ENCODE measurements at places on chromosomes 1 and 21.

- DNase-seq, result no peak
Measured at GRCh38 chr1:219801156-219801820, 127.1 kb downstream of the SLC30A10 start.

DNA sequence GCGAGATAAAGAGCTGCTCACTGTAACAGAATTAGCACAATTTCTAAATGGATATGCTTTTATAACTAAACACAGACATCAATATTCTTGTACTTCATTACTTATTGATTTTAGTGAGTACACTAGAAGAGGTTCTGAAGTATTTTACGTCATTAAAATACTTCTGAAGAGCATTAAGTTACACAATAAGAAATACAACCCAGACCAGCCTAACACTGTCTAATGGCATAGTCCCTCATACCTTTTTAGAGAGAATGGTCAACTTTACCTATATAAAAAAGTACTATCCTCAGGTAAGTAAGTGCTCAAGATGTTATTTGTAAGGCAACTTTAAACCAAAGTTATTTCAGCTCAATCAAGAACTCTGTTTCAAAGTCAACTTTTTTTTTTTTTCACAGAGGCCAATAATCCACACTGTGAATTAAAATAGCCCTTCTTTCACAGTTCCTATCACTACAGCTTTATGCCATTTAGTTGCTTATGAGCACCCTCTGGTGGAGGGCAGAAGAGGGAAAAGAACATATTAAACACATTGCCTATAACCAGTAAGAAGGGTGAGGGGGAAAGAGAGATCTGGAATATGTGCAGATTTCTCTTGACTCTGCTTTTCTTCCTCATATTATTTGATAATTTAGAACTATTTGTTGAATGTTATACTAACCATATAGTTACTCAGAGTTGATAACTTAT, 182.1 kb upstream of the DMRTA2 start:
- DNase-seq, result peak; percentile 27

GRCh38 chr1:34018285-34018684, 146.7 kb downstream of the CSMD2 start:
- no peak for DNase-seq

DNA sequence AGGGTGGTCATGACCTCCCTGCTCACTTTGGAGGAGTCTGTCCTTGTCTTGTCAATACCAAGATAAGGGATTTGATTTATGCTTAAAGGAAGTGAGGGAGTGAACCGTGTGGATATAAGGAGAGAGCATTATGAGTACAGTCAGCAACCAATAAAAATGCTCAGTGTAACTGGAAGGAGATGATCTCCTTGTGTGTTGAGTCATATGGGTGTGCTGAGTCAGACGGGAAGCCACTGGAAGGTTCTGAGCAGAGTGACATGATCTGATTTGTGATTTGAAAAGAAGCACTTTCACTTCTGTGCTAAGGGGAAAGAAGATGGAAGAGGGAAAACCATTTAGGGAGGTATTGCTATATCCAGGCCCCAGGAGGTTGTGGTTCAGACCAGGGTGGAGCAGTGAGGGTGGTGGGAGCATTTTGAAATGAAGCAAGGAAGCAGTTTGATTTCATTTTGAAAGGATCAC, 2.5 kb upstream of the BCL10 start:
- DNase-seq, result peak; percentile 94

DNA sequence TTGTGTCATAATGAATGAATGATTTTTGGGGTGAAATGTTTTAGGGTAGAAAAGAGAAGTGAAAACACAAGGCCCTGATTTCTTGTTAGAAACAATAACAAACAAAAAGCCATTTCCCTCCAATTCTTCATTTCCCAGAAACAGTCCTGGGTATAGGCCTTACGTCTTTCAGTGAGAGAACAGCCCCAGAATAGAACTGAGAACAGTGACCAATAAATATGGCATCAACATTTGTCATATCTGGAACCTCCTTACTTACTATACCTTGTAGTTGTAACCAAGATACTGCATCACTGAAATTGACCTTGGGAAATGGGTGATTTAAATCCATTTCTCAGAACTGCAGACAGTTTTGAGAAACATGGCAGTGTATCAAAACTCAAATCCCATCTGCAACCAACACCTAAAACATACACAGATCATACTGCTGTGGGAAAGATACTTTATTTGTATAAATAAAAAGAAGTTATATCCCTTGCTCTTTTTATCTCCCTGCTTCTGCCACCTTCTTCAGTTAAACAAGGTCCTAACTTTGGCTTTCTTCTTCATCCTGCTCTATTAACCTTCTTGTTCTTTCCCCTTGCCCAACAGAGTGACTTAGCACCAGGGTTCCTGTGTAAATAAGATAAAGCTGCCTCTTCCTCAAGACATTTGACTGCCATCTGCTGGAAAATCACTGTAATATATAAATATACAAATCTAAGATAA, 19.5 kb downstream of the XKR8 start:
- peak; percentile 53 for DNase-seq

All from astrocyte (in vitro differentiated cells and primary cell).